ENCODE measurements at places on chromosomes 1 and 21.
A peak's percentile ranks its signal among the peaks of the same experiment; 100 is the strongest.

- no peak for DNase-seq
These were observed 19.6 kb downstream of the SIPA1L2 start for GRCh38 chr1:232610192-232610901.

- DNase-seq, result no peak
These were observed 156.2 kb upstream of the CTTNBP2NL start for GRCh38 chr1:112239683-112240330.

- DNase-seq, result no peak
These were observed 107.7 kb downstream of the NIBAN1 start for GRCh38 chr1:184866586-184866985.

DNA sequence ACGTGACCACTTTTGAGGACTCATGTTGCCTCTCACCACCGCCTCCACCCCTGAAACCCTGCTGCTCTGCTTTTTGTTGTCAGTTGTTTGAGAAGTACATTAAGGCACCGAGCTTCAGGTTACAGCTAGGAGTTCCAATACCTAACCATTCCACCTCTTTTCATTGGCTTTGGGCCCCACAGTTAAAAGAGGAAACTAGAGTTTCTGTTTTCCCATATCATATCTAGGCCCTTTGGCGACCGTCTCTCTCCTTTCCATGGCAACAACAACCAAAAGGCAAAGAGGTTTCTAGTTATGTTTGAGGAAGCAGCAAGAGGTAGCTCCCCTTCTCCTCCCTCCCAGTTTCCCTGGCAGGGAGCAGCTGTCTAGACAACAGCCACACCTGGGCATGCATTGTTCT lies 5.9 kb downstream of the ANKRD35 start:
- no peak for DNase-seq

- DNase-seq, result no peak
These were observed 17.3 kb upstream of the PIGM start for GRCh38 chr1:160049101-160049500.

DNA sequence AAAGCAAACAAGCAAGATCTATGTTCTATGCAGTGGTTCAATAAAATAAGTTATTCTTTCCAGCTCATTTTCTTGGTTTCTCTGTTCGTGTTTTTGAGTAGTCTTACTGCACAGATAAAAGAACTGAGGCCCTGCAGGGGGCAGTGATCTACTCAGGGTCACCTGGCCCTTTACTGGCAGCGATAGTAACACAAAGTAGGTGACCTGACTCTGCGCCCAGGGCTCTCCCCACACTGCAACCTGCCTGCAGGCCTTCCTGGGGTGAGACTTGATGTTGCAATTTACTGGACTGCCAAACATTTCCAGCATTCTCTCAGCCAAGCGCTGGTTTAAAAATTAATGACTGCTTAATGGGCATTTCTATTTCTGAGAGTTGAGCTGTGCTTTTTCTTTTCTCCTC lies 110.3 kb downstream of the HUNK start:
- no peak for DNase-seq

GRCh38 chr1:45666836-45667235 lies 19.5 kb downstream of the GPBP1L1 start:
- no peak for DNase-seq

- peak; percentile 98 for DNase-seq
These were observed 15.5 kb downstream of the PI4KB start for GRCh38 chr1:151311589-151312331.

- DNase-seq, result peak; percentile 49
These were observed 601 bp downstream of the UBE2G2 start for GRCh38 chr21:44800971-44801467.

GRCh38 chr21:17501107-17502006 lies 11.5 kb upstream of the CXADR start:
- DNase-seq, result no peak

GRCh38 chr1:33117440-33118085 lies 36.6 kb downstream of the AZIN2 start:
- DNase-seq, result no peak

All from COLO829 (cell line).